ENCODE measurements at places on chromosomes 2 and 18.

DNA sequence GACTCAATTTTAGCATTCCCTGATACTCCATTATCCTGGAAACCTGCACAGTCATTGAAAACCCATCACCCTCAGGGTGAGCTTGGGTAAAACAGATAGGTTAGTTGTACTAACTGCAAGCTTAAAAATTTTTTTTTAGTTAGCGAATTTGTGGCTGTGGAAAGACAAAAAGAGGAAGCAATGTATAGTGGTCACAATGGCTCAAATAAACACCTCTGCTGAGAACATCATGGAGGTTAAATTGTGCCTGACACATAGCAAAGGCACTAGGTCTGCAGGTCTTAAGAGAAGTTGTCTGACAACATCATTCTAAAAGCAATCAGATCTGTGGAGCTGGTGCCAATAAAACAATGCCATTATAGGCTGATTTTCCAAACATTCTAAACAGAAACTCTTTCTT lies 84.4 kb upstream of the CAVIN2 start:
- no peak for DNase-seq

- no peak for DNase-seq
Observed at GRCh38 chr18:48917579-48918517, 32.9 kb downstream of the SMAD7 start.

- DNase-seq, result no peak
Observed at GRCh38 chr2:172038604-172039003, 38.9 kb downstream of the METAP1D start.

DNA sequence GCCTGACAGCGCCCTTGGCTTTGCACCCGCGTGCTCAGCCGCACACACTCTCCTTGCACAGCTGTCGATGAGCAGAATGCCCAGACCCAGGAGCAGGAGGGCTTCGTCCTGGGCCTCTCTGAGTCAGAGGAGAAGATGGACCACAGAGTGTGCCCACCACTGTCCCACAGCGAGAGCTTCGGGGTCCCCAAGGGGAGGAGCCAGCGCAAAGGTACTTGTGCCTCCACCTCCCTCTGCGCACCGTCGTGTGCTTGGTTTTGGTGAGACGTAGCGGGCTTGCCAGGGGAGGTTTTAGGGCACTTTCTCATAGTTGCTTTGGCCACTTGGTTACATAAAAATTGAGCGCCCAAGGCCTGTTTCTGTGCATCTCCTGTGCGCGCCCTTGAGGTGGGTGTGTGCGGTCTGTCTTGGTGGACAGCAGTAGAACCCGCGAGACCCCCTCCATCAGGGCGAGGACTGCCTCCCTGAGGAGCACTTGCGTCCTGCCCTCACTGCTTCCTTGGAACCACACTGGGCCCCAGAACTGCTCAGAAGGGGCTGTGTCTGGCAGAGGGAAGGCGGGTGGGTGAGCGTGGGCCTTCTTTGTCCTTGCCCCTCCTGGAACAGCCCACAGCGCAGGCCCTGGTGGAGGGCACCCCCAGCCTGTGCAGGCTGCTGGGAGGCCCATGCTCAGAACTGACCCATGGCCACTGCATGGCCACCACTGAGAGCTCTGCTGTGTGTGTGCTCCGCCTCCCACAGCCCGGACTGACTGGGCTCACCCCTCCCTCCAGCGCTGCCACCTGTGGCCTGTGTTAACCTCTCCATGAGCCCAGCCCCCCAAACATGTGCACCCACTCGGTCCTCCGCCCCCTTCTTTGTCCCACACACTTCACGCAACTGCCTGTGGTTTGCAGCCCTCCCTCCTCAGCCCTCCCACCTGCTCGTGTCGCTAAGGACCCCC lies 95.9 kb downstream of the DGKD start:
- DNase-seq, result no peak

DNA sequence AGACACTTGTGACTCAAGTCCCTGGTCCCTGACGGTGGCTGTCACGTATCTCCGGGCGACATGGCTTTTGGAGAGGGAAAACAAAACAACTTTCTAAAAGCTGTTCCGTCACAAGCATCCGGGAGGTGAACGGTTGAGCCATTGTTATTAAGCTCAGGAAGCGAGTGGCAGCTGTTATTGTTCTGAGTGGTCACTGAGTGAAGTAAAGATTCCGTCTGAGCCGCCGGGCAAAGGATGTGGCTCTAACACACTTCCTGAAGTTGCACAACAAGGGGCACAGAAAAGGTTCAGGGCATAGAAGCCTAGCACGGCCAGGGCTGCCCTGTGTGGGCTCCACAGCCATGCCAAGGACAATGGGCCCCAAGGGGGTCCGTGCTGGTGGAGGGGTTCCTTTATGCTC lies 24.3 kb downstream of the INPP5D start:
- no peak for DNase-seq

DNA sequence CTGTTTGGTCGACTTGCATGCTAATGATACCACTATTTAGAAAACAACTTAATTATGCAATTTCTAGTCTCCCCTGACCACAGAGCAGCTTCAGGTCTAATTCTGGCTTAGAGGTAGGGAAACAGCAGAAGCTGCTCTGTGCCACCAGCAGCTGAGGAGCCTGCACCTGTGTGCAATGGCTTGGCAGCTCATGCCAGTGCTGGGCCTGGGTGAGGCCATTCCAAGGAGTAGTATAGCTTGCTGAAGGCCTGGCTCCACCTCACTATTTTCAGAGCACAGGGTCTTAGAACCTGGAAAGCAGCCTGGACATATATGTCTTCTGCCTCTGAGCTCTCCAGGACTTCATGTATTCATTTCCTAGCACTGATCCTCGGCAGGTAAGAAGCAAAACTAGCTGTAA lies 62.8 kb downstream of the SPRED2 start:
- no peak for DNase-seq

GRCh38 chr18:2978661-2979106 lies 34.3 kb downstream of the LPIN2 start:
- no peak for DNase-seq

- no peak for DNase-seq
Observed at GRCh38 chr2:98087447-98088020, 567 bp downstream of the VWA3B start.

GRCh38 chr18:21163647-21164547 lies 52.3 kb upstream of the ROCK1 start:
- no peak for DNase-seq

GRCh38 chr2:144430722-144431391 lies 89.1 kb downstream of the ZEB2 start:
- DNase-seq, result no peak
